ENCODE measurements at places on chromosomes 16 and 17.

DNA sequence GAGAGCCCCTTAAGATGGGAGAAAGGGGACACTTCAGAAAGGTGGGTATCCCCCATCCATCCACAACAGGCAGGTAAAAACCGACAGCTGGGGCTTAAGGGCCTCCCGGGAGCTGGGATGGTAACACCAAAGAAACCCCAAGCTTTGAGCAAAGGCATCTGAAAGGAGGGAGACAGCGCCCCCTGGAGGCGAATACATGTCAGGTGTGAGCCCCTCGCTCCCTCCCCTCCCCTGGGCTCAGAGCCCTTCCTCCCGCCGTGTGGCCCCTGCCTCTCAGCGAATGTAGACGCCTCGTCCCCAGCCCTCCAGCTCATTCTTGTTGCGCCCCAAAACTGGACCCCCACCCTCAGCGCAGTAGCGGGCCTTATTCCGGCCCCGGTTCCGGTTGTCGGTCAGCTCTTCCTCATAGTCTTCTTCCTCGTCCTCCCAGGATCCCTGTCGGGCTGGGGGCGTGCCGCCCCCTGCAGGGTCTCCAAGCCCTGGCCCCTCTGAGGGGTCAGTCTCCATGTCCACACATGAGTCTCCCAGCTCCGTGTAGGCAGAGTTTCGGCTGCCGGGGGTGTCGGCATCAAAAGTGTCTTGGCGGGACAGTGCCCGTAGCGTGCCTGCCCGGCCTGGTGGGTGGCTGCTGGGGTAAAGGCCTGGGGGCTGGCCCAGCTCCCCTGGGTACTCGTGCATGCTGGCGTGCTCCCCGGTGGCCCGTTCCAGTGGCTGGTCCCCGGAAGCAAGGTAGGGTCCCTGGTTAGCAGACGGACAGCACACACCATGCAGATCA is 9.1 kb upstream of the ARL5C start:
- DNase-seq: peak; percentile 74

GRCh38 chr17:4389079-4389478 is 22.6 kb upstream of the UBE2G1 start:
- no peak for DNase-seq

DNA sequence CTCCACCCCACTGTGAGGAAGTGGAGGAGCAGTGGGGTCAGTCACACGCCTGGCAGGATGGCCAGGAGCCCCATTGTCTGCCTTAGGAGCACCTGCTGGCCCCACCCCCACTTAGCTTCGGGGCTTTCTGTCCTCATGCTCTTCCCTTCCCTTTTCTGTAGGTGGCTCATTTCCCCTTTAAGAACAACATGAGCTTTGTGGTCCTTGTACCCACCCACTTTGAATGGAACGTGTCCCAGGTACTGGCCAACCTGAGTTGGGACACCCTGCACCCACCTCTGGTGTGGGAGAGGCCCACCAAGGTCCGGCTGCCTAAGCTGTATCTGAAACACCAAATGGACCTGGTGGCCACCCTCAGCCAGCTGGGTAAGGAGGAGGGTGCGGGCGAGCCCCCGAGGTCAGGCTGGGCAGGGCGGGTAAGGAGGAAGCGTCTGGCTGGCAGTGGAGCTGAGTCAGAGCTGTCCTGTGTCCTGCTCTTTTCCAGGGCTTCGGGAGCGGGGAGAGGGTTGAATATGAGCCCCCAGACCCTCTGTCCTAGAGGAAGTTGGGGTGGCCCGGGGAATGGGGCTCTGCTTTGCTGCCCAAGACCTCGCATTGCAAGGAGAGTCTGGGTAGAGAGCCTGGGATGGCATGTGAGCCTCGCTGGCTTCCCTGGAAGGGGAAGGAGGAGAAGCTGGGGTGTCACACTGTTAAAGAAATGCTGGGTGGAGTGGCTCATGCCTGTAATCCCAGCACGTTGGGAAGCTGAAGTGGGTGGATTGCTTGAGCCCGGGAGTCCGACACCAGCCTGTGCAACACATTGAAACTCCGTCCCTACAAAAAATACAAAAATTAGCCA is 9.2 kb upstream of the SERPINF1 start:
- DNase-seq: no peak

- DNase-seq: peak; percentile 54
These were observed 11.1 kb downstream of the TSPOAP1 start for GRCh38 chr17:58317421-58318064.

- DNase-seq: no peak
These were observed 127.9 kb downstream of the COPRS start for GRCh38 chr17:31731118-31731517.

DNA sequence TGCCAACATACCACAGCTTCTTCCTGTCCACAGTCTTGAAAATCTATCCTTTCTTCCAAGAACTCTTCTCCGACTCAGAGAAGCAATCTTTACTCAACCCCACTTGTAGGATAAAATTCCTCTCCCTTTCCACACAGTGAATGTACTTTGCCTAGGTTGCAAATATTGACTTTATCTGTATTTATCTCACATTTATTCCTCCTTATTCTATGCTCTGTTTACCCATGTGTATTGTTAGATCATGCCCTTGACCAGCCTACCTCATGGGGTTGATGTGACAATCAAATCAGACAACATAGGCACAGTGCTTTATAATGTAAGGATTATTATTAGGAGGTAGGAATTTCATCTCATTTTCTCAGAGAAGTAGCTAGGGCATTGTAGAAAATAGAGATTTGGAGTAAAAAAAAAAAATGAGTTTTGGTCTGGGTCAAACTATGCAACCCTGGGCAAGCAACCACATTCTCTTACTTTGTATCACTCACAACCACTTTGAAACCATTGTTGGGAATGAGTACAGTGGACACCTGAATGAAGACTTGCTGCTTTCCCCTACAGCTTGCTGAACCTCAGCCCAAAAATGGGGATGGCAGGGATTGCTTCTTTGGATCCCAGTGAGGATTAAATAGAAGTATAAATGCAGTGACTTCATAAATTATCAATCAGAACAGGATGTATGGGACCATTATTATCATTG is 9.1 kb upstream of the SLC35B1 start:
- no peak for DNase-seq

Measured in hematopoietic multipotent progenitor cell treated with erythropoietin and hydrocortisone succinate and interleukin-3 and kit ligand, for 17 days (in vitro differentiated cells).